Upper lobe of left lung (tissue), 6 donors: ENCODE measurements at places on chromosomes 4 and X. TPM values are rescaled to one million over a fixed set of nuclear protein-coding genes. Genes with fewer than 3 reads are reported as not detected.

- DNase-seq: no peak
- H3K4me1 ChIP-seq: no peaks in the 10 kb centered on the region
- H3K27ac ChIP-seq: no peak overlapping the region
- H3K27me3 ChIP-seq: no peaks in the 10 kb centered on the region
- no peak overlapping the region for H3K4me3 ChIP-seq
Measured at GRCh38 chr4:53866055-53866454, 198.3 kb downstream of the CHIC2 start.

GRCh38 chr4:145107126-145107525 lies 9.0 kb downstream of the ABCE1 start:
- no peak overlapping the region for H3K27ac ChIP-seq
- H3K4me3 ChIP-seq: no peak overlapping the region
- no peaks in the 10 kb centered on the region for H3K27me3 ChIP-seq

DNA sequence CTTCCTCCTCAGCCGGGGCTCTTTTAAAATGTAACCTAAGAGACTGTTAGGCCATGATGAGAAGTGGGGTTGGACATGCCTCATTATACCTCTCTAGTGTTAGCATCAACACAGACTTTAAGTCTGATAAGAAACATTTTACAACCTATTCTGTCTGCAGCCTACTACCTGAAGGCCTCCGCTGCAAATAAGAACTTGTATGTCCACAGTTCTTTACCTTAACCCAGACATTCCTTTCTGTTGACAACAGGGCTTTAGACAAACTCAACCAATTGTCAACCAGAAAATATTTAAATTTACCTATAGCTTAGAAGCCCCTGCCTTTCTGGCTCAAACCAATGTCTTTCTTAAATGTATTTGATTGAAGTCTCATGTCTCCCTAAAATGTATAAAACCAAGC lies 1418.6 kb downstream of the STIM2 start:
- no peaks in the 10 kb centered on the region for H3K27me3 ChIP-seq
- H3K36me3 ChIP-seq: no peaks in the 10 kb centered on the region
- no peak overlapping the region for H3K27ac ChIP-seq
- no peak for DNase-seq

GRCh38 chrX:45623266-45623665 lies 422.6 kb upstream of the DIPK2B start:
- H3K27me3 ChIP-seq: no peaks in the 10 kb centered on the region
- DNase-seq: no peak
- no peaks in the 10 kb centered on the region for H3K4me1 ChIP-seq
- no peaks in the 10 kb centered on the region for H3K36me3 ChIP-seq
- no peak overlapping the region for H3K4me3 ChIP-seq

GRCh38 chr4:151031831-151032605 lies 16.9 kb upstream of the LRBA start:
- DNase-seq: no peak
- H3K27me3 ChIP-seq: no peaks in the 10 kb centered on the region
- H3K27ac ChIP-seq: no peak overlapping the region
- H3K36me3 ChIP-seq: no peaks in the 10 kb centered on the region

DNA sequence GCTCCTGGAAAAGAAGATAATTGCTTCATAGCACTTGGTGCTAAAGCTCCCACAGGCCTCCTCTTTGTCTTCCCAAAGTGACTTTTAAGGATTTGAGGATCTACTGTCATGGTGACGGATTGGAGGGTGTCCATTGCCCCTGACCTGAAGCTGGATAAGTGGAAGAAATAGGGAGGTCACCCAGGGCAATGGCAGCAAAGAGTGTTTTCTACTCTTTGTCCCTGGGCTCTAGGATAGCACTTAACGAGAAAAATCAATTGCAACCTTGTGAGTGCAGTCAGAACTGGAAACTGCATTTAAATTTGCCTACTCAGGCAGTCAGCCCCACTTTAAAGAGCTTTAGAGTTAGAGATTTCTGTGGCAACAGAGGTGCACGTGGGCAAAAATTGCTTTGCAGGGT lies 43.7 kb upstream of the XK start:
- H3K4me1 ChIP-seq: no peaks in the 10 kb centered on the region
- DNase-seq: no peak
- no peaks in the 10 kb centered on the region for H3K27me3 ChIP-seq
- no peak overlapping the region for H3K27ac ChIP-seq
- no peak overlapping the region for H3K4me3 ChIP-seq

- no peak overlapping the region for H3K4me3 ChIP-seq
- H3K27me3 ChIP-seq: no peaks in the 10 kb centered on the region
- H3K4me1 ChIP-seq: no peaks in the 10 kb centered on the region
- DNase-seq: no peak
- H3K36me3 ChIP-seq: no peaks in the 10 kb centered on the region
Measured at GRCh38 chrX:127404161-127404560, 584.6 kb downstream of the PRR32 start.

DNA sequence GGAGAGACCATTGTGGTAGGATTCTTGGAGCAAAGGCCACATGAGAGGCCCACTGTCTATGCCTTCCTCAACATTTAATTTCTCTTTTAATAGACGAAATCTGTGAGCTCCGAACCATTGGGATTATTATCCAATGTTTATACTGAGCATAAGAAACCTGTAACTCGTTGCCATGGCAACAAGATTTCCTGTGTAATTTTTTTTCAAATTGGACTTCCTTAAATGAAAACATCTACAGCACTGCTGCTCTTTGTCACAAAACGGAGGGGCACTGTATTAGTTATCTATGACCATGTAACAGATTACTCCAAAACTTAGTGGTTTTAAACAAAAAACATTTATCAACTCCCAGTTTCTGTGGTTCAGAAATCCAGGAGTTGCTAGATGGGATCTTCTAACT lies 38.7 kb downstream of the PPP1R2C start:
- H3K36me3 ChIP-seq: no peaks in the 10 kb centered on the region
- no peak overlapping the region for H3K27ac ChIP-seq
- no peaks in the 10 kb centered on the region for H3K4me1 ChIP-seq

DNA sequence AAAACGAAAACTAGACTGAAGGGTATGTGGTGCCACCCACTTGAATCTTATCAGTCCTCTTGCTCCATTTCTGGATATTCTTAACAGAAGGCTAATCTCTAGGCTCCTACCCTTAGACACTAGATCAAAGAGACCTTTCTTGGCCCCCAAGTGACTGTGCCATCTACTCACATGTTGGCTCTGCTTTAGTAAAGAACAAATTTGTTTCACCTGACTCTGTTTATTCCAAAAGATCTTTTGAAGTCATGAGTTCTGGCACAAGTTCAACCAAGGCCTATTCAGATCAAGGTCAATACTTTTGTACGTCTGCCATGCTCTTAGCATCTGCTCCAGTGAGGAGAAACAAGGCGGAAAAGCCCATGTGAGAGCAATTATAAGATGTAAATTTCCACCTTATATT lies 37.3 kb downstream of the MAGEB17 start:
- no peaks in the 10 kb centered on the region for H3K4me1 ChIP-seq
- DNase-seq: no peak
- no peaks in the 10 kb centered on the region for H3K27me3 ChIP-seq
- H3K27ac ChIP-seq: no peak overlapping the region
- no peaks in the 10 kb centered on the region for H3K36me3 ChIP-seq

- H3K4me1 ChIP-seq: peaks cover 13% of the 10 kb centered on the region
- DNase-seq: no peak
- H3K27me3 ChIP-seq: no peaks in the 10 kb centered on the region
Measured at GRCh38 chr4:169309326-169309967, 38.7 kb upstream of the SH3RF1 start.

DNA sequence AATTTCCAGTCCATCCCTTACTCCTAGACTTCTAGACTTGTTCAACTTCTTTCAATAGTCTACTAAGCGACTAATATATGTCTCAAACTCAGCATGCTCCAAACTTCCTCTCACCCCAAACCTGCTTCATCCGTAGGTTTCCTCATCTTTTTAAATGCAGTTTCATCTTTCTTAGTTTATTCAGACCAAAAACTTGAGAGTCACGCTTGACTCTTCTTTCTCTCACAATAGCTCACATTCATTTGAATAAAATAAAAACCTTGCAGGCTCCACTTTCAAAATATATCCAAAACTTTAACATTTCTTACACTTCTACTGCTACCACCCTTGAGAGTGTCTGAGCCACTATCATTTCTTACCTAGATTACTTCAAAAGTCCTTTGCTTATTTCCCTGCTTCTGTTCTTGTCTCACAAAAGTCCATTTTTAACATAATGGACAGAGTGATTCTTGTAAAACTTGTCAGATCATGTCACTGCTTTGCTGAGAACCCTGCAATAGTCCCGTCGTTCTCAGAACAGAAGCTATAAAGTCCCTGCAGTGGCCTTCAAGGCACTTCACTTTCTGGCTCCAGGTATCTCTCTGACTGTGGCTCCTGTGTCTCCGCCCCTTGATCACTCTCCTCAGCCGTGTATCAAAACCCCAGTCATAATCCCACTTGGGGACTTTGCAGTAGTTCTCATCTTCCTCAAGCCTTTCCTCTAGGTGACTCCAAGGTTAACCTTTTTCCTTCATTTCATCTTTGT lies 167.6 kb downstream of the ARHGAP24 start:
- DNase-seq: no peak
- H3K36me3 ChIP-seq: no peaks in the 10 kb centered on the region
- H3K4me1 ChIP-seq: no peaks in the 10 kb centered on the region
- no peak overlapping the region for H3K27ac ChIP-seq
- no peaks in the 10 kb centered on the region for H3K27me3 ChIP-seq

- no peak for DNase-seq
- no peak overlapping the region for H3K27ac ChIP-seq
- no peaks in the 10 kb centered on the region for H3K27me3 ChIP-seq
- no peak overlapping the region for H3K4me3 ChIP-seq
- no peaks in the 10 kb centered on the region for H3K4me1 ChIP-seq
Measured at GRCh38 chrX:118211891-118212816, 95.5 kb upstream of the KLHL13 start.

- no peak overlapping the region for H3K27ac ChIP-seq
- no peaks in the 10 kb centered on the region for H3K27me3 ChIP-seq
- no peak for DNase-seq
- no peak overlapping the region for H3K4me3 ChIP-seq
- H3K36me3 ChIP-seq: no peaks in the 10 kb centered on the region
- H3K4me1 ChIP-seq: no peaks in the 10 kb centered on the region
Measured at GRCh38 chrX:70554523-70554922, 109.9 kb downstream of the DLG3 start.

DNA sequence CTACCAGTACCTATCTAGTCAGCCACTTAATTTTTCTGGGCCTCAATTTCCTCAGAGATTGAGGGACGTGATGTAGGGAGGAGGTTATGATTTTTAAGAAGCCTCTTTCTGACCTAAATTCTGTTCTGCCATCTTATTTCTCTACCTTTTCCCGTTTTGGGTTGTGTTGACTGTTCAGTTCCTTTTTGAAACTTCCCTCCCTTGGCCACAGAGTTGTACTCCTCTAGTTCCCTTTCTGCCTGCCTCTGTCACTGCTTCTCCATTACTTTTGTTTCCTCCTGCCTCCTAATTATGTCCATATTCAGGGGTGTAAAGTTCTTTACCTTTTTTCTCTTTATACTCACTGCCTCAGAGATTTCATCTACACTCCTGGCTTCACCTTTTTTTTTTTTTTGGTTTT lies 25.4 kb downstream of the CLCN5 start:
- H3K27me3 ChIP-seq: no peaks in the 10 kb centered on the region
- no peak for DNase-seq
- H3K27ac ChIP-seq: no peak overlapping the region
- H3K36me3 ChIP-seq: no peaks in the 10 kb centered on the region
- no peaks in the 10 kb centered on the region for H3K4me1 ChIP-seq
- H3K4me3 ChIP-seq: no peak overlapping the region

- H3K27me3 ChIP-seq: no peaks in the 10 kb centered on the region
- DNase-seq: no peak
- H3K4me3 ChIP-seq: no peak overlapping the region
- H3K36me3 ChIP-seq: no peaks in the 10 kb centered on the region
- peak overlapping the region; percentile 81 for H3K27ac ChIP-seq
- peaks cover 22% of the 10 kb centered on the region for H3K4me1 ChIP-seq
Measured at GRCh38 chrX:150504397-150505182, 63.8 kb upstream of the MTM1 start.

DNA sequence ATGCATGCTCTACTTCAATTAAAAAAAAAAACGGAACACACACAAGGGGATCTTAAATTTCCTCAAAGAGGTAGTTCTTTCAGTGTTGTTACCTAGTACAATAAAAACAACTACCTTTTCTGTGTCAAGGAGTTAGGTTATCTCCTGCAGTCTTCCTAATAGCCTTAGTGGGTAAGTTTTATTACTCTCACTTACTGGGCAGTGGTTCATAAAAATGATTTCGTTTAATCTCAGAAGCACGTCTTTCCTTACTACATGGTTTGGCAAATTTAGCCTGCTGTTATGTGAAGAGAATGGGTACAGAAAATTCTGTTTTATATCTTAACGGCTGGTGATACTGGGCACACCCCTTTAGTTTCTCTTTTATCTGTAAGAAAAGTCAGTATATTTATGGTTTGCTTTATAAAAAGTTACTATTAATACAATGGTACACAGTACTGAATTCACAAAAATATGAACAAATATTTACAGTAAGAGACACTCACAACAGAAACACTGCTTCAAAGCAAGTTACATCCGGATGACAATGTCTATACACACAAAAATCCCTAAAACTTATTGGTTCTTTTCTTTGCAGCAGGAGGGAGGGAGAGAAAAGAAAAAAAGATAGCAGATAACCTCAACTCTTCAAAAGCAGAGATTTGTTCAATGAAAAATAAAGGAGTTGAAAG lies 8.8 kb downstream of the ADH5 start:
- no peak overlapping the region for H3K27ac ChIP-seq
- peaks cover 96% of the 10 kb centered on the region for H3K36me3 ChIP-seq
- no peak for DNase-seq
- no peaks in the 10 kb centered on the region for H3K4me1 ChIP-seq

GRCh38 chr4:169582203-169582602 lies 30.2 kb downstream of the NEK1 start:
- no peak for DNase-seq
- H3K4me3 ChIP-seq: no peak overlapping the region
- no peaks in the 10 kb centered on the region for H3K4me1 ChIP-seq
- H3K27me3 ChIP-seq: no peaks in the 10 kb centered on the region
- no peaks in the 10 kb centered on the region for H3K36me3 ChIP-seq
- no peak overlapping the region for H3K27ac ChIP-seq

DNA sequence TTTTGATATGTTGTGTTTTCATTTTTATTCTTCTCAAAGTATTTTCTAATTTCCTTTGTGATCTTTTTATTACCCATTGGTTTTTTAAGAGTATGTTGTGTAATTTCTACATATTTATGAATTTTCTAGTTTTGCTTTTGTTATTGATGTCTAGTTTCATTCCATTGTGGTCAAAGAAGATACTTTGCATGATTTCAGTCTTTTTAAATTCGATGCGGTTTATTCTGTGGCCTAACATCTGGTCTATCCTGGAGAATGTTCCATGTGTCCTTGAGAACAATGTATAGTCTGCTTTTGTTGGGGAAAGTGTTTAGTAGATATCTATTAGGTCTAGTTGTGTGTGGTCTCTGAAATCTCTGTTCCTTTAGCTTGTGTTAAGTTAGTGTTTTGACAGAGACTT lies 46.2 kb downstream of the PPEF1 start:
- H3K27ac ChIP-seq: no peak overlapping the region
- H3K4me1 ChIP-seq: no peaks in the 10 kb centered on the region
- H3K36me3 ChIP-seq: no peaks in the 10 kb centered on the region
- no peak overlapping the region for H3K4me3 ChIP-seq

TTC29 gene
- 12.8 TPM for total RNA-seq

POU3F4 gene
- total RNA-seq: not detected
